ENCODE measurements at places on chromosomes 7 and 10. TPM values are rescaled to one million over a fixed set of nuclear protein-coding genes. Genes with fewer than 3 reads are reported as not detected.

- DNase-seq = no peak
These were observed 17.7 kb downstream of the LRRC20 start for GRCh38 chr10:70364772-70365091.

DNA sequence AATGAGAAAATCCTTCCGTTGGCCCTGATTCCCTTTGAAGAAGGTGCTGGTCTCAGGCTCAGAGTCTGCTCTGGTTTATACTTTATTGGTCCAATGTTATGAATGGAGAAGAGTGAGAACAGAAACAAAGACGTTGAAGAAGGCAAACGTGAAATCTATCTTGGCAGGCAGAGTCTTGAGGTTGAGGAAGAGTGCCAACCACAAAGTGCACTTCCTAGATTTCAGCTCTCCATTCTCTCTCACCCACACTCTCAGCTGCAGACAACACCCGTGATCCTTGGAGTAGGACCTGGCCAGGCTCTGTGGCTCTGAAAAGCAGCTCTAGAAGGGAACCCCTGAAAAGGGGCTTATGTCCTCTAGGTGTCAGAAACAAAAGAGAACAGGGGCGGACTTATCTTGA is 128.9 kb upstream of the PLXNA4 start:
- DNase-seq = no peak

GRCh38 chr7:18700147-18700546 is 204.6 kb downstream of the HDAC9 start:
- no peak for DNase-seq

Gene EPHA1
- not detected for total RNA-seq

Gene THNSL1
- total RNA-seq = 3.8 TPM

Gene KCNH2
- total RNA-seq = 0.12 TPM

Gene MSMB
- not detected for total RNA-seq

DNA sequence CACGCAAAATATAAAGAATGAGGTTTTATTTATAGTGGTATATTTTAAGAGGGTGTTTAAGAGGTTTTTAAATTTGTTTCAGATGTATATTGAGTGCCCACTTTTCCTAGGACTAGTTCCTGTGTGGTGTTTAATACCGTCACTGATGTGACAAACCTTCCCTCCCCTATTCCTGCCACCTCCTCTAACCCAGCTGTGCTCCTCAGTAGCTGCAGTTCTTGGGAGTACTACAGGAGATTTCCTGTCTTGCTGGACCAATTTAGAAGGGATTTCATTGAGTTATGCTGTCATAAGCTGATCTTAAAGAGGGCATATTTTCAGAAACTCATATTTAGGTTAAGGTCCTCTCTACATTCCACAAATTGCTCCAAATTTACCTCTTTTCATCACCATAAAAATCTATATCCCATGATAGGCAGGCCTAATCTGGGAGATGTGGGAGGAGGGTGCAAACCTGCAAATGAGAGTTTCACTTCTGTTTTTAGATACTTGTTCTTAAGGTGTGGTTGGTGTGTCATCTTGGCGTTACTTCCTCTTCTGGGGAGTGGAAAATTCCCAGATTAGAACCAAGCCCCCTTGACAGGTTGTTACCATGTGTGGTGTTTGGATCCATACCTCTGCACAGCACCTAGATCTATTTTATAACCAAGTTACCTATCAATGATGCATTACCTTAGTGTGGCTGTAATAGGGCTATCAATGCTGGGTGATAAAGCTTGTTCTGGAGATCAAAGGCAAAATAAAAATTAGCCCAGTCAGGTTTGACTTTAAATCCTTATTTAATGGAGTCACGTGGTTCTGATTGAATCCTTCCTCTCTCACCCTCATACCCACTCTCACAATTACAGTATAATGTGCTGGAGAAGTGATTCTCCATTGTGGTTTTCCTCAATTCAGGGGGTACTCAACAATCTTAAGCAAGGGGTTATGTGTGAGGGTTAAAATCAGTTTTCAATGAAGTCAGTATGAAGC is 141.1 kb downstream of the CDK14 start:
- no peak for DNase-seq

Gene AKR1D1
- total RNA-seq = not detected

Gene TMEM140
- total RNA-seq = 18.6 TPM

Gene CACNB2
- total RNA-seq = not detected

DNA sequence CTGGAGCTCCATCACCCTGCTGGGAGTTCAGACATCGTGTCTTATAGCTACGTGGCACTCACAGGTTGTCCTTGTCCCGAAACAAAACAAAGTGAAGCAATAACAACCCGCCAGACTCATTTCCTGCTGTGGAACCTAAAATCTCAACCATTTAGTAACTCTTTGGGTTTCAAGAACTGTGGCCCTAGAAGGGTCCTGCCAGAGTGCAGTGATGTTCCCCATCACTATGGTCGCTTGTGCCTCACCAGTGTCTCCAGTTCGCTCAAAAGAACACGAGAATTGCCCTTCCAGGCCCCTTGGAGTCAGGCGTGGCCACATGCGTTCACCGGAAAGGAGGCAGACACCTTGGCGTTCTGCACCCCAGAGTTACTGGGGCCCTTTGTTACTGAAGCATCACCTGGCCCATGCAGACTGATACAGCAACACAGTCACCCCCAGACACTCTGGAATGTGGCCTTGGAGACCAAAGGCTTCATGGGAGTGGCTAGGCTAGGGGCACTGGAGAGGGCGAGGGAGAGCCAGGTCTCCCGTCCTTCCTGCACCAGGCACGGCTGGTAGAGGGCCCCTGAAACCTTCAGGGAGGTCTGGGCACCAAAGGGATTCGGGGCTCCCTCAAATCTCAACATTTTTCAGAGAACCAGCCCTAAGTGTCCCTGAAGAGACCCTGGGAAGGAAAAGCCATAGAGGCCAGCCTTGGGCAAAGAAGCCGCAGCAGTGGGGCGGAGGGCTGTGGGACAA is 908 bp downstream of the CRYGN start:
- DNase-seq = no peak

- no peak for DNase-seq
These were observed 7.9 kb upstream of the MYL10 start for GRCh38 chr7:101636822-101637623.

- DNase-seq = no peak
These were observed 108.2 kb downstream of the CHRM2 start for GRCh38 chr7:136976504-136977251.

Gene CYP2C19
- not detected for total RNA-seq

- no peak for DNase-seq
These were observed 25.6 kb upstream of the CRTAC1 start for GRCh38 chr10:98055841-98056516.

DNA sequence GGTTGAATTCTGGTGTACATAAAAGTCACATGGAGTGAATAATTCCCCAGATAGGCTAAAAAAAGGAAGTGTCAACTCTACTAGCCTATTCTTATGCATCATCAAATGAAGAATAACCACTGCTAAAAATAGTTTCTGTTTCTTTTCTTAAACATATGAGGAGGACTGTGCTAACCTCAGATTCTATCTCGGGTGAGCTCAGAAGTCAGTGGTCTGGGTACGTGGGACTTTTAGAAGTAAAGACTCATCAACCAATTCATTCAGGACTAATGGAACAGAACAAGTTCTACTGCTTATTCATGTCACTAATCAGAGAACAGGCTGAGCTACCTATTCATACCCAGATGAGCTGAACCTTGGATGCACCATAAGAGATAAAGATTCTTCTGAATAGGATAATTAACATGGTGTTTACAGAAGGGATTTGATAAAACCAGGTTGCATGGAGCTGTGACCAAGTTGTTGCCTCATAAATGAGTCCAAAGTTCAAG is 9.5 kb upstream of the ASAH2 start:
- no peak for DNase-seq

Gene TMEM213
- total RNA-seq = not detected

DNA sequence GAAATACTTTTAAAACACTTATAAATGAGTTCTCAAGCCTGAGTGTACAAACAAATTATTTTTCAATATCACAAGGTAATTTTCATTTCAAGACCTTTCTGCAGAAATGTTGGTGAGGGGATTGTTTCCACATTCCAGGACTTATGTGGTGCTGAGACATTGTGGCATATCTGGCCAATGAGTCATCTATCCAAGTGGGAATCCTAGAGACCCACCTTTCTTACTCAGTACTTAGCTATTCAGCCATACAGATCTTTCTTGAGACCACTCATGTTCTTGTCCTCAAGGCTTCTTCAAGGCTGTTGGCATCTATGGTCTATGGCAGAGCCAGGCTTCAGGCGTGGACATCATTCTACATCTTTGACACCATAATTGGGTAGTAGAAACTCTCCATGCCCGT is 225.4 kb downstream of the DKK1 start:
- no peak for DNase-seq

GRCh38 chr10:11527691-11528255 is 83.7 kb downstream of the USP6NL start:
- DNase-seq = no peak

Gene STK17A
- total RNA-seq = 68.6 TPM

GRCh38 chr10:102322914-102323313 is 72.6 kb upstream of the NFKB2 start:
- no peak for DNase-seq

Gene SYCE1
- total RNA-seq = not detected

- DNase-seq = no peak
These were observed 71.0 kb downstream of the SEPTIN7 start for GRCh38 chr7:35871856-35872255.

Gene TRPV5
- total RNA-seq = 0.17 TPM

GRCh38 chr10:48656914-48657305 is 27.8 kb upstream of the WDFY4 start:
- DNase-seq = no peak

- no peak for DNase-seq
These were observed 433.0 kb downstream of the ANKRD7 start for GRCh38 chr7:118657391-118658005.

- no peak for DNase-seq
These were observed 132.2 kb upstream of the INHBA start for GRCh38 chr7:41834805-41835694.

Gene COMMD3
- total RNA-seq = 68.2 TPM

Gene MINPP1
- 7.3 TPM for total RNA-seq

- no peak for DNase-seq
These were observed 1.1 kb upstream of the VOPP1 start for GRCh38 chr7:55573234-55573900.

Gene BAG3
- total RNA-seq = 4.3 TPM

DNA sequence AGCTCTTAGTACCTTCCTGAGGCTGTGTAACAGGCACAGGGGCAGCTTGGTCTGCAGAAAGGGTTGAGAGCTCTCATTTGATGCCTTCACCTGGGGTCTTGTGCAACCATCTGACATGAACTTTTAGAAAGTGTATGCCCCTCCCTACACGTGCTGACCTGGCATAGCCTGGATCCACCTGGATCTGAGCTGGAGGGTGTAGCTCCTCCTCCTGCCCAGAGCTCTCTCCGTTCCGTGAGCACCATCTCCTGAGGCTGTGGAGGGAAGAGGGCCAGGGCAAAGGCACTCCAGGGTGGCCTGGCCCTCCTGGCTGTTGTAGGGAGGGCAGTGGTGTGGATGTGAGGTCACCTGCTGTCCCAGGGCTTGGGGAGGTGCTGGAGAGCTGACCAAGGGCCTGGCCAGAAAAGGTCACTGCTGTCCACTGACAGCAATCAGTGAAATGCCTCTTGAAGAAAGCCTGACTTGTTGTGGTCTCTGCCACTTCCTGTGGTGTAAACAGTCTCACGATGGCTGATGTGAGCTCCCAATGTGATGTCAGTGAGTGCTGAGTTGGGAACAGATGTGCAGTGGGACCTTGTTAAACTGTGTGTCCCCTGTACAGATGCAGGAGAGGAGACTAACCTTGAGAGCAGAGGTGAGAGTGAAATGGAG is 23.0 kb downstream of the AMZ1 start:
- DNase-seq = no peak

Gene GDF2
- not detected for total RNA-seq

Gene SPAM1
- not detected for total RNA-seq

- no peak for DNase-seq
These were observed 88.1 kb upstream of the FAM171A1 start for GRCh38 chr10:15459218-15459617.

DNA sequence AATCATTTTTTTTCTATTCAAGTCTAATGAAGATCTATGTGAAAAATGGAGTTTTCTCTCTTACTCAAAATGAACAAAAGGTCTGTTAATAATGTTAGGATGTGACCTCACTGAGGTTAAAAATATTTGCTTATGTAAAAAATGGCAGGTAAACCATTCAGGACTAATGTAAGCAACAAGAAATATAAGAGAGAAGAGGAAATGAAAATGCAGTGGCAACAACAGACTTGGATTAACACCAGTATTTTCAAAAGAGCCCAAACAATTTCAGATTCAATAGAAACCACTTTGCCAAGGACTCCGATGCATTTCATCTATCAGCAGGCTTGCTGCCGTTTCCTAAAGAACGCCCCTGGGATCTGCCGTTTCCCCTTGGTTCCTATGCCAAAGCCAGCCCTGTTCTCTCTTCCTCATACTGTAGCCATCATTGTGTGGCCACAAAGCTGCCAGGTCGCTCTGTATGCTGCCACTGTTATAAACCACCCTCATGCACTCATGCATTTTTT is 66.4 kb downstream of the MTURN start:
- DNase-seq = no peak

- DNase-seq = no peak
These were observed 3.0 kb downstream of the SEMA4G start for GRCh38 chr10:100972115-100972903.

DNA sequence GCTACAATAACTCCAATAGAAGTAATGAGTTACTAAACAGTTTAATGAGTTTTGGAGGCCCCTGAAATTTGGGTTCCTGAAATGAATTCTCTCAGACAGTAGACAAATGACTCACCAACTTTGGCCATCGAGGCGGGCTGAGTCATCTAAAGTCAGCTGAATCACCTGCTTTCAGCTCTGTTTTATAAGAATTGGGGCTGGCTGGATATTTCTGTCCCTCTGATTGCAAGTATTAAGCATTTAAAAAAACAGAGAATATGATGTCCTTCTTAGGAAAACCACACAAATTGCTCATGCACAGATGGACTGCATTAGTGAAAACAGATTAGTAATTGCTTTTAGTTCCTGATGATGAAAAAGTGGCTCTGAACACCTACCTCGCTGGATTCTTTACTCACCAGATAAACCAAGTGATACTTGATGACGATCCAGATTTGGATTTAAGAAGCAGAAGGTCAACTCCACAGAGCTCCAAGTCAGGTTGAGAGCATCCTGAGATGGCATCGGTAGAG is 59.1 kb downstream of the ZNF365 start:
- no peak for DNase-seq

DNA sequence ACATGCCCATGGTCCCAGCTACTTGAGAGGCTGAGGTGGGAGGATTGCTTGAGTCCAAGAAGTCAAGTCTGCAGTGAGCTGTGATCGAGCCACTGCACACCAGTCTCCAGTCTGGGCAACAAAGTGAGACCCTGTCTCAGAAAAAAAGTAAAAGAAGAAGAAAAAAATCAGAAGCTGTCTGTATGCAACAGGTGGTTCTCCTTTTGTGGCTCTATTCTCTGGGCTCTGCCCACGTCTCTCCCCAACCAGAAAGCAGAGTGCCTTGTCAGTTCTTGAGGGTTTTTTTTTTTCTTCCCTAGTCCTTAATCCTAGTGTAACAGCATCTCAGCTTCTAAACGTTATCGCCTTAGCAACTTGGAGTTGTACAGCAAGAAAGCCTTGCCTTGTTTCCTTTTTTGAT is 89.5 kb downstream of the PRKCQ start:
- DNase-seq = no peak

- no peak for DNase-seq
These were observed 134.6 kb downstream of the RNF216 start for GRCh38 chr7:5646846-5647245.
